ENCODE measurements at places on chromosomes 7 and 10.

DNA sequence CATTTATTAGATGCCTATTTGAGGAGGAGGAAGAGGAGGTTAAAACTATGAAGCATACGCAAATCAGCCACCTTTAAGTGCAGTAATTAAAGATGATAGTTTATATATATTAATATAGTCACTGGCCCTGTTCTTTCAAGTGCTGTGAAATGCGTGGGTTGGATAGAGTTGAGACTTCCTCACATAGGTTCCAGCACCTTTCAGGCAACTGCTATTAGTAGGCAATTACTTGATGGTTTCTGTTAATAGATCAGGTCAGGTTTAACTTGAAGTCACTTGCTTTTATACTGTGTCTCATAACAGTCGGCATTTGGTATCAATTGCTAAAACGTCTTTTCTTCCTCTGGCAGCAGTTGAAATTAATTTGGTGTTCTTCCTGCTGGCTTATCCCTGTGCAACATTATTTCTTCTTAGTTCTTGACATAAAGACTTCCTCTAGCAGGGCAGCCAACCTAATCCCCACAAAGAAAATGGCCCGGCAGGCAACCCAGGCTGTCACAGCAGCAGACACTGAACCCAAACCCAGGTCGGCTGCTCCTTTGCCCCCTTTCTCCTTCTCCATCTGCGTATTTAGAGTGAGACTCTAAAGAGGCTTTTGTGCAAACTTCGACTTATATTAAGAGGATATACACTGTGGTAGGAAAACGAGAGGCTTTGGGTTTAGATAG, 35.3 kb upstream of the BET1 start:
- DNase-seq: no peak

DNA sequence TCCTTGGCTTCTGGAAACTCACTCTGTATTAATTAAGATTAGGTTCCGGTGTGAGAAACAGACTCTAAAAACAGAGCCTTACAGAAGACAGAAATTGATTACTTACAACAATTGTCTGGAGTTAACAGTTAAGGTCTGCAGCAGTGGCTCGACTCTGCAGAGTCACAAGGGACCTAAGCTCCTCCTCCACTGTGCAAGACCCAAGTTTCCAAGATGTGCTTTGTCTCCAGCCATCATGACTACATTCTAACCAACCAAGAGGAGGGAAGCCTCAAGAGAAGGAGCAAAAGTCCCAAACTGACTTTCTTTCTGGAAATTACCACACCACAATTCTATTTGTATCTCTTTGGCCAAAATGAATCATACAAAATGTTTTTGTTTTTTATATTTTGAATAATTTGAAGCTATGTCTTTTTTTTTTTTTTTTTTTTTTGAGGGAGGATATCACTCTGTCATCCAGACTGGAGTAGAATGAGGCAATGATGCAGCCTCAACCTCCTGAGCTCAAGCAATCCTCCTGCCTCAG, 14.2 kb upstream of the ODAD2 start:
- DNase-seq: no peak

GRCh38 chr7:156157409-156158012, 345.2 kb upstream of the SHH start:
- DNase-seq: no peak

DNA sequence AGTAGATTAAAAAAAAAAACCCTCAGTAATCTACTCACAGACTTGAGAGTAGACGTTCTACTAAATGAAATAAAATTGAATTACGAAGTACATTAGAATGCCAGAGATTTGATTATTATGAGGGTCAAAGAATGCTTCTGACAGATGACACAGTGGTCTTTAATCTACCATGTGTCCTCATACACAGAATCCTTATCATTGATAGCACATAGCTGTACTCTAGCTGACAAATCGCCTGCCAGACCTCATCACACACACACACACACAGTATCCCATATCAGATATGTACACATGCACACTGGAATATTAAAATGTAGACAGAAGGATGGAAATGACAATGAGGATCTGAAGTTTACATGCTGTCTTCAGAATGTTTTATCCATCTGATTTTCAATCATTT, 104.6 kb downstream of the SORCS1 start:
- no peak for DNase-seq

DNA sequence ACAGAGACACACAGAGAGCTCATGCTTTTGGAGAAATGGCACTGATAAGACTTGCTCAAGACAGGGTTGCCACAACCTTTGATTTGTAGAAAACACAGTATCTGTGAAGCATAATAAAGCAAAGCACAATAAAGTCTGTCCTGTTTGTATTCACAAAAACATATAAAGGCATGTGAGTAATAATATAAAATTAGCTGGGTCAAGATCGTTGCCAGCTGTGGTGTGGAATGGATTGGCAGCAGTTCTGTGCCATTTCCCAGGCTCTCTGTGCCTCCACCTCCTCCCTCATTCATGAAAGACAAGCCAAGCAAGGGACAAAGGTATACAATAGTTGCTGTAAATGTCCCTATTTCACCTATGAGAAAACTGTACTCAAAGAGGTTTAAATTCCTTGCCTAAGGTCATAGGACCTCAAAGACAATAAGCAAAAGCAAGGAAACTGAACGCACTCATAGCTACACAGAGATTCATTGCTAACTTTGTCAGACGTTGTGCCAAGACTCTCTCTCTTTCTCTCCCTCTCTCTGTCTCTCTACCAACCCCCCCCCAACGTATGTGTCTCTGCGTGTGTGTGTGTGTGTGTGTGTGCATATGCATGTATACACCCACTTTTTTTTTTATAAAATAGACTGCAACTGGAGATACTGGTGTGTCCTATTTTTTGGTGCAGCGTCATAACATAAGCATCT, 31.8 kb downstream of the CHST3 start:
- no peak for DNase-seq
